ENCODE measurements at places on chromosomes 11 and 22.

DNA sequence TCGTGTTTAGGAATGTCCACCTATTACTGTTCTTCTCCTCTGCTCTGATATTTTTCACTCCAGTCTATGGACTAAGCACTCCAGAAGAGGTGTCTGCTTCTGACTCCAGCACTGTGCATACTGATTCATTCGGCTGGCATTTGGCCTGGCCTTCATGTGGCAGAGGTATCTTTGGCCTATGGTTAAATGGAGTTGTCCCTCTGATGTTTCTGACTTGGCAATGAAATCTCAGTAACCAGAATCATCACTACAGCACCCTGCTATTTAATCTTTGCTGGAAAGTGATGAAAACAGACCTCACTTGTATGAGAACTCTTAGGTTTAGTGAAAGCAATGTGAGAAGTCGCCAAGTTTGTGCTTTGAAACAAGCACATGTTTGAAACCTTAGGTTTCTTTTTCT is 155.2 kb downstream of the MAML2 start:
- DNase-seq, result peak; percentile 56

DNA sequence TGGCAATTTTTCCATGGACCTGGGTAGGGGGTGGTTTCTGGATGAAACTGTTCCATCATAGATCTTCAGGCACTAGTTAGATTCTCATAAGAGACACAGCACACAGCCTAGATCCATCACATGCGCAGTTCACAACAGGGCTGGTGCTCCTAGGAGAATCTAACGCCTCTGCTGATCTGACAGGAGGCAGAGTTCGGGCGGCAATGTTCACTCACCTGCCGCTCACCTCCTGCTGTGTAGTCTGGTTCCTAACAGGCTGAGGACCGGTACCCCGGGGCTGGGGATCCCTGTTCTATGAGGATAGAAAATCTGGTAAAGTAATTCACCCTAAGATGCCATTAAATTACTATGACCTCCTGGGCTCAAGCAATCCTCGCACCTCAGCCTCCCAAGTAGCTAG is 318.0 kb downstream of the KIRREL3 start:
- DNase-seq, result no peak

GRCh38 chr11:122599434-122599833 is 56.1 kb upstream of the UBASH3B start:
- DNase-seq, result no peak

- DNase-seq, result no peak
These were observed 7.8 kb upstream of the LRRC32 start for GRCh38 chr11:76678321-76678720.

- no peak for DNase-seq
These were observed 243.9 kb downstream of the CTTN start for GRCh38 chr11:70642266-70642665.

- peak; percentile 71 for DNase-seq
These were observed 33.7 kb upstream of the PRR5 start for GRCh38 chr22:44668190-44668885.

GRCh38 chr22:24696551-24697001 is 77.9 kb downstream of the PIWIL3 start:
- DNase-seq, result no peak

DNA sequence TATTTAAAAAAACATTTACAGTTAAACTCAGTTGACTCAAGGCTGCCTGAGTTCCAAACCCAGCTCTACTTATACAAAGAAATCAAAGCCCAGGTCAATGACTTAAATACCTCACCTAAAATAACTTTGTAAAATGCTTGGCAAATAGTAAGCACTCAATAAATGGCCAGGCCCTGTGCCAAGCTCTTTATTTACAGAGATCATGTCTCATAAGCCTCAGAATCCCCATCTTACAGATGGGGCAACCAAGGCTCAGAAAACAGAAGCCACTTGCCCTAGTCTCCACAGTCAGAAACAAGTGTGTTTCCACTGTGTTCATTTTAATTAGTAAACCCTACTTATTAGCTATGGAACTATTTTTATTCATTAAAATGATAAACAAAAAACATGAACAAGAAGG is 30.5 kb upstream of the TTC28 start:
- no peak for DNase-seq

GRCh38 chr11:86990515-86990914 is 35.3 kb upstream of the FZD4 start:
- no peak for DNase-seq

DNA sequence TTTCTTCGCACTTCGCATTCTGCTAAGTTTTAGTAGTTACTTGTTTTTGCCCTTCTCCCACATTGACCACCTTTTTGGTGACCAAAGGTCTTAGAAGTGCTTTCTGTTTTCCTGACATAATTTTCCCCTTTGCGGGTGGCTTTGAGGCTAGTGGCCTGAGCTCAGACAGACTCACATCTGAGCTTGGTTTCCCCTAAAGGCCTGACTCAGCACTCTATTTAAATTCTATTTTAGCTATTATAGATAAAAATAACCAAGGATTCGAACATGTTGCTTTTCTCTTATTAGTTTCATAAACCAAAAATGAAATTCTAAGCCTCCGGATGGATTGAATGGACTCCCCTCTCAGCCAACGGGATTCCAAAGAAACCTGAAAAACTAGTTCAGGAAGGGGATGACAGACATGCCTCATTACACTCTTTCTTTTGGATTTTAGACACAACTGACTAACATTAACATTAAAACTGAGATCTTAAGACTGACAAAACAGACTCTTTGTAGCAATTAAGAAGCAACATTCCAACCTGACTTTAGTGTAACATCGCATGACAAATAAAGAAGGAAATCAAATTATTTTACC is 258.5 kb downstream of the LUZP2 start:
- DNase-seq, result no peak

GRCh38 chr11:59678118-59678812 is 9.4 kb upstream of the PATL1 start:
- no peak for DNase-seq

GRCh38 chr11:76160856-76161255 is 45.4 kb downstream of the WNT11 start:
- DNase-seq, result no peak

GRCh38 chr11:16806791-16807190 is 68.3 kb downstream of the C11orf58 start:
- peak; percentile 76 for DNase-seq

DNA sequence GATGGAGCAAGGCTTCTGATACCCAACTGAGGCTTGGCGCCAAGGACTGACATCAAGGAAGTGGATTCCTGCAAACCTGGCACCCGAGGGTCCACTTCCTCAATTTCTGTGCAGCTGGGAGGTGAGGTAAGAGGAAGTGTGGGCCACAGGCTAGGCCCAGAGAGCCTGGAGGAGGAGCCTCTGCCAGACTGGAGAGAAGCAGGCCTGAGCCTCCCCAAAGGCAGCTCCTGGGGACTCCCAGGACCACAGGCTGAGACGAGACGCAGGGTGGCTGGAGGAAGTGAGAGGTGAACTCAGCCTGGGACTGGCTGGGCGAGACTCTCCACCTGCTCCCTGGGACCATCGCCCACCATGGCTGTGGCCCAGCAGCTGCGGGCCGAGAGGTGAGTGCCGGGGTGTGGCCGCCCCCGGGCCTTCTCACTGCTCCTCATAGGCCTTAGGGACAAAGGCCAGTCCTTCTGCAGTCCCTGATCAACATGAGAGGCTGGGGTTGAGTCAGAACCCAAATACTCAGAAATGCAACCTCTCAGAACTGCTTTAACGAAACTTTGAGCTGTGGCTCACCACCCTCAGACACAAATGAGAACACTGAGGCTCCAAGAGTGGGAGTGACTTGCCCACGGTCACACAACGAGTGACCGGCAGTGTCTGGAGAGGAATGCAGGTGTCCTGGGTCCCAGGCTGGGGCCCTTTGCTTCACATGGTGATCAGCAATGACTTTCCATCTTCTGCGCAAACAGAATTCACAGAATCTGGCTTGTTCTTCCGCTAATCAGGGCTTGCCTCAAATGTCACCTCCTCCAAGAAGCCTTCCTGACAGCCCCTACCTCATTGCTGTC is at the start of gene NCF4:
TSS of gene NCF4 (plus strand) at position 186 of the 839 bp plus-strand sequence. CDS start at position 352, 166 bp downstream.
- DNase-seq, result peak; percentile 27

DNA sequence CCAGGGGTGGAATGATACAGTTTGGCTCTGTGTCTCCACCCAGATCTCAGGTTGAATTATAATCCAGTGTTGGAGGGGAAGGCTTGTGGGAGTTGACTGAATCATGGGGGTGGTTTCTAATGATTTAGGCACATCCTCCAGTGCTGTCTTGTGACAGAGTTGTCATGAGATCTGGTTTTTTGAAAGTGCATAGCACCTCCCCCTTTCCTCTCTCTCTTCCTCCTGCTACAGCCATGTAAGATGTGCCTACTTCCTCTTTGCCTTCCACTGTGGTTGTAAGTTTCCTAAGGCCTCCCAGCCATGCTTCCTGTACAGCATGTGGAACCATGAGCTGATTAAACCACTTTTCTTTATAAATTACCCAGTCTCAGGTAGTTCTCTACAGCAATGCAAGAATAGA is 45.1 kb downstream of the THAP12 start:
- DNase-seq, result no peak

- no peak for DNase-seq
These were observed 70.7 kb downstream of the EMSY start for GRCh38 chr11:76515494-76515893.

DNA sequence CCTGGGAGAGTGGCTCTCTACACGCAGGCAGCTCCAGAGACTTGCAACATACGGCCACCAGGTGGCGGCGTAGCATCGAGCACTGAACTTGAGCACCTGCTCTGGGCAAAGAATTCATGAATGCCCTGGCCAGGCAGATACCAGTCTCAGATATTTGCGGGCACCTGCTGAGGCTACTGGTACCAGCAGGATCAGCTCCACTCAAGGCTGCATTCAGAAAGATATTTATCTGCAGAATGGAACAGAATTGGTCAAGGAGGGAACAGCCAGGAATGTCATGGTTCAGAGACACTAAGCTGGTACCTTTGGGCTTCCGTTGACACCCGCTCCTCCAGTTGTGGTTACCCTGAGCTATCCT is 10.8 kb upstream of the CCDC86 start:
- peak; percentile 80 for DNase-seq

DNA sequence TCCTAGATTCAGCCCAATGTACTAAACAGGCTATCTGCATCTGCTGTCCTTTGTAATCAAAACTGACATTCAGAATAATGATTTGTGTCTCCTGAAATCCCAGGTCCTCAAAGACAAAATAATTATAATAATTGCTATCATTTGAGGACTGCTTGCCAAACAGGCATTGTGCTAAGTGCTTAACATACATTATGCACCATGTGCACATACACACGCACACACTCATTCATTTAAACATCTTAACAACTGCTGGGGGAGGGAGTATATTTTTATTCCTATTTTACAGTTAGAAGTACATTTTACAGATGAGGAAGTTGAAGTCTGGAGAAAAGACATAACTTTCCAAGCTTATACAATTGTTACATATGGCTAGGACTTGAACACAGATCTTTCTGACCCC is 308.0 kb upstream of the ZC3H12C start:
- DNase-seq, result no peak

DNA sequence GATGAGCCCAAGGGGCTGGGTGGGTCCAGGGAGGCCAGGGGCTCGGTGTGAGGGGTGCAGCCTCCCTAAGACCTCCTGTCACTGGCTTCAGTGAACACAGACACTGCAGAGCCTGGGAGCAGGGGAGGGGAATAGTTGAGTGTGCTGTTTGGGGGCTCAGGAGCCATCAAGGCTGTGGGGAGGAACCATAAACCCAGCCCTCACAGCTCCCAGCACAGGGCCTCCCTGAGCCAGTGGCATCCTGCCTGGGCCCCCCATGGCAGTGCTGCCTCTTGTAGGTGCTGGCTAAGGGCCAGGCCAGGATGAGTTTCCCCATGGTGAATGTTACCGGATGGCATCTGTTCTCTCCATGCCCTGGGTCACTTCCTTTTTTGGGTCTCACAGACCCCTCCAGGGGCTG is 25.5 kb downstream of the KCNJ5 start:
- no peak for DNase-seq

DNA sequence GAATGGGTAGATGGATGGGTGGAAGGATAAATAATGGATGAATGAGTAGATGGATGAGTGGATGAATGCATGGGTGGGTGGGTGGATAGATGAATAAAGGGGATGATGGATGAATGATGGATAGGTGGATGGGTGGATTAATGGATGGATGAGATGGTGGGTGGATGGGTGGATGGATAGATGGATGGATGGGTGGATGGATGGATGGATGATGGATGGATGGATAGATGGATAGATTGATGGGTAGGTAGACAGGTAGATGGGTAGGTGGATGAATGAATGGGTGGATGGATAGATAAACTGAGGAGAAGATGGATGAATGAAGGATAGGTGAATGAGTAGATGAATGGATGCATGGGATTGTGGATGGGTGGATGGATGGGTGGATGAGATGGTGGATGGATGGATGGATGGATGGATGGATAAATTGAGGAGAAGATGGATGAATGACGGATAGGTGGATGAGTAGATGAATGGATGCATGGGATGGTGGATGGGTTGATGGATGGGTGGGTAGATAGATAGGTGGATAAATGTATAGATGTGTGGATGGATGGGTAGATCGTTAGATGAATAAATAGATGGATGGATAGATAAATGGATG is 331.3 kb downstream of the MN1 start:
- no peak for DNase-seq

- no peak for DNase-seq
These were observed 2.7 kb downstream of the ACO2 start for GRCh38 chr22:41471568-41471967.

DNA sequence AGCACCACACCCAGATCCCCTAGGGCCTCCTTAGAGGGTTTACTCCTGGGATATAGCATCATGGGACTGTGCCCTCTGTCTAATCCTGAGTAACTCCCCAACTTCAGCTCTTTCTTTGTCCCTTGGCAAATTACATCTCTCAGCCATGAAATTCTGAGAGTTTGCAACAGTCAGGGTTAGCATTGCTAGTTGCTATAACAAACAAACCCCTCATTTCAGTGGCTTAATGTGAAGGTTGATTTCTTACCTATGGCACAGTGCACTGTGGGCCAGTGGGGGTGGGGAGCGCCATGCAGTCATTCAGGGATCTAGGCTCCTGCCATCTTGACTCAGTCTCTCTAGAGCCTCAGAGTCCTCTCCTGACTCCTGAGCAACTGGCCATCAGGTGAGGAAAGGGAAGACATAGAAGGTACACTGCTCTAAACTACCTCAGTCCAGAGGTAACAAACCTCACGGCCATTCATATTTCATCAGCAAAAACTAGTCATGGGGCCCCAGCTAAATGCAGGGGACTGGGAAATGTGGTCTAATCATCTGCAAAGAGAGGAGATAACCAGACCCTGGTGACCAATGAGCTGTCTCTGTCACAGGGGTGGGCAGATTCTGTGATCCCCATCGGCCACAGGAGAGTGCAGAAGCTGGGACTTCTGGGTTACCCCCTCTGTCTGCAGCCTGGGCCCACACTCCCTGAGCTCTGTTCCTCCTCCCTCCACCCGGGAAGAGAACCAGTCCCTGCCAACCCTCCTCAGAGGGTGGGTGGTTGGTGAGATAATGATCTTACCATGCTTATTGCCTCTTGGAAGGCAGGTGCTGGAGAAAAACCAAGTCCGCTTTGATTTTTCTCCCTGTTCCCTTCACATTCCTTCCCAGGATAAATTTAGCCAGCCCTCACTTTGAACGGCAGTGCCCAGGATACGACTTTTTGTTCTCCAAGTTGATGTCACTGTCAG is 17.5 kb downstream of the PRG3 start:
- no peak for DNase-seq
